Activated CD4-positive, alpha-beta T cell treated with anti-CD3 and anti-CD28 coated beads, Interleukin-2, amount 50 U/mL, for 16 hours (primary cell): ENCODE measurements at places on chromosomes 16 and 17.

GRCh38 chr17:56325313-56326000 lies 172.2 kb downstream of the ANKFN1 start:
- DNase-seq, result no peak

DNA sequence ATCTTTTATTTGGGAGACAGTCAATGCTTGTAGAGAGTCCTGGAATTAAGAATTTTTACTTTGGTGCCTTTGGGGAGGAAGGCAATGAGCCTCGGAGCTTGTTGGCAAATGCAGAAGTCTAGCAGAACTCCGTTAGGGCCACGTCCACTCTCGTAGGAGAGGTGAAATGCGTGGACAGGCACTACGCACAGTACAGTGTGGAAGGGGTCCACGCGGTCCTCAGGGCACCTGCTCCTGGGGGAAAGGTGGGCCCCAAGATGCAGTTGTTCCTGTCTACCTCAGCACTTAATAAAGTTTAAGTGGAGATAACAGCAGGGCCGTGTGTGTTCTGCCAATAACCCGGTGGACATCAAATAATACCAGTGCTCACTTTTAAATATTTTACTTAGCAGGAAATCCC lies 1.8 kb downstream of the RAB11FIP3 start:
- no peak for DNase-seq

DNA sequence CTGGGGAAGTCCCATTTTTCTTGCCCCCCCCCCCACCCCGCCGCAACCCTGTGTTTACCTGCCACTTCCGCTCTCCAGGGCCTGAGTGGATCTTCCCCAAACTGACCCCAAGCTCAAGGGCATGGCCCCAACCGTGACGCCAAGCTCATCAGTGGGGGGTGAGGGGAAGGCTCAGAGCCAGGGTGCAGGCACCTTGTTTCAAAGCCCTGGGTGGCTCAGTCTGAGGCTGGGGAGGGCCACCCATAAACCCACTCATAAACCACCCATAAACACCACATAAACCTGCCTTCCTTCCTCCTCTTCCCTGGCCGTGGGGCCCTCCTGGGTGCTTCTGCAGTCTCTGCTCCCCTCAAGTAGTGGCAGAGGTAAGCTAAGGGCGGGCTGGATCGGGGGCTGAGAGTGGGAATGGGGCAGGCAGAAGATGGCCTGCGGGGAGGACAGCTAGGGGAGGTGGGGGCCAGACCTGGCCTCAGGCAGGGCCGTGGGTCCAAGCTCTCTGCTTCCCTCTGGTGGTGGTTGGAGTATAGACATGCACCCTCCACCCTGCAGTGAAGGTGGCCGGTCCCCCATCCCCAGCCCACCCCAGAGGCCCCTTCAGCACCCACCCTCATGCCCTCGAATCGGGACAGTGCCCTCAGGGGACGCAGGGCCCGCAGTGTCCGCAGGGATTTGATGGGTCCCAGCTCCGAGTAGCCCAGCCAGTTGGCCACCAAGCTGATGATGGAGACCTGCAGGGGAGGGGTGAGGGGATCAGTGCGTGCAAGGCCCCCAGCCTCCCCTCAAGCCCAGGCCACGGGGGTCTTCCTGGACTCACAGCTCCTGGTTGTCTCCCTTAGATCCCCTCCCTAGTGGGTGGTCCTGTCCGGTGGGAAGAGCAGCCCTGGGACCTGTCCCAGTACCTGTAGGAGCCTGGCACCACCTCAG lies 14.6 kb upstream of the CD79B start:
- peak; percentile 69 for DNase-seq

DNA sequence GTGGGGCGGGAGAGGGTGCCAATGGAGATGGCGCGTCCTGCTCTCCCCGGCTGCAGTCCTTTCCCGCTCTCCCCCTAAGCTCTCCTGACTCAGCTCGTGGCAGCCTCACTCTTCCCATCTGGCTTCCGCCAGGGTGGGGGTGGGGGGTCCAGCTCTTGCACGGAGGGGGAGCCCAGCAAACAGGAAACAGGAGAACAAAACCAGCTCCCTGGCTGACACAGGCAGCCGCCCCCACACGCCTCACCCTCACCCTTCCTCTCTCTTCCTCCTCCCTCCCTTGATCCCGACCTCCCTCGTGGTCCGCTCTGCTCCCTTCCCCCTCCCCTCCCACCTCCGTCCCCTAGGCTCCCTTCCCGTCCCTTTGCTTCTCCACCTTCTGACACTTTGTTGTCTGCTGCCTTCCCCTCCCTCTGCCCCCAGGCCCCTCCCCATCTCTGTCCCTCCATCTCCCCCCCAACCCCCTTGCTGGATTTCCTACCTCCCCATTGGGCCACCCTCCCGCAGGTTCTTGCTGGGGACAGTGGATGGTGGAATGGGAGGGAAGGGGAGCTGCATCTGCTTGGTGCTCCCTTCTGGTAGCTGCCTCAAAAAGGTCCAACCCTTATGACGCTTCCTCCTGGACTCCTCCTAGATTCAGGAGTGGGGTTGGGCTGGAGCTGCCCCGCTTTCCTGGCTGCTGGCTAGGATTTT lies 23.7 kb downstream of the ARHGAP23 start:
- no peak for DNase-seq

DNA sequence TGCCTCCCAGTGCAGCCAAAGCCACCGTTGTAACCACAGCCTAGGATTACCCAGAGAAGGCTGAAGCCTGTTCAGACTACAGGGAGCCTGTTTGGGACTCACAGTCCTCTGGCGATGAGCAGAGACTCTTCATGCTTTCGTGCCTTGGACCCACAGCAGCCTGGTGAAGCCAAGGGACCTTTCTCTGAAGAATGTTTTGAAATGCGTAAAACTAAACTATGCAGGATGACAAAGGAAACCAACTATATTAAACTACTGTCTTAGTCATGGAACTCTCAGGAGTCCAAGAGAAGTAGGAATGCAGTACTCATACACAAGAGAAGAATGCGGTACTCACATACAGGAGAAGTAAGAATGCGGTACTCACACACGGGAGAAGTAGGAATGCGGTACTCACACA lies 20.9 kb downstream of the ABR start:
- no peak for DNase-seq
